Renal pelvis (tissue), 12 donors: ENCODE measurements at places on chromosomes 12 and 14. TPM values are rescaled to one million over a fixed set of nuclear protein-coding genes. Genes with fewer than 3 reads are reported as not detected.

Gene BIN2
- polyA plus RNA-seq: 2.6 TPM

Gene GALNT8
- 2.7 TPM for polyA plus RNA-seq

Gene TRIM9
- 2.5 TPM for polyA plus RNA-seq

Gene CBLN3
- 4.2 TPM for polyA plus RNA-seq

Gene ZNF10
- 17.3 TPM for polyA plus RNA-seq

- DNase-seq: peak; percentile 30
These were observed 170.5 kb downstream of the NDUFA12 start for GRCh38 chr12:94832780-94833681.

DNA sequence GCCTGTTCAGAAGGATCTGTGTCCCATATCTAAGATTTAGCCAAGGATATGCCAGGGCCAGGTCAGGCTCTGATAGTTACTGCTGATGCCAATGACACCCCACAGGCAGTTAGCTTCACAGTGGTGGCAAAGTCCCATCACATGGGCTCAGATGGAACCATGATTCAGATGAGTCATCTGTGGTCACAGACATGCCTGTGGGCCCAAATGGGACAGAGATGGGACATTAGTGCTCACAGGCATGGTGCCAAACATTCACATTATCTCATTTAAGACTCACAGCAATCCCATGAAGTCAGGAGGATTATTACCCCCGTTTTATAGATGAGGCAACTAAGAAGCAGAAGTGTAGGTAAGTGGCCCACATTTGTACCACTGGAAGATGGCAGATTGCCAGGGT, 207.8 kb downstream of the DPF3 start:
- no peak for DNase-seq

GRCh38 chr14:79783041-79783440, 428.3 kb downstream of the DIO2 start:
- DNase-seq: no peak

- DNase-seq: no peak
These were observed 64.1 kb downstream of the RAD51B start for GRCh38 chr14:67883717-67884116.

GRCh38 chr12:19208456-19208855, 78.9 kb downstream of the PLEKHA5 start:
- no peak for DNase-seq

DNA sequence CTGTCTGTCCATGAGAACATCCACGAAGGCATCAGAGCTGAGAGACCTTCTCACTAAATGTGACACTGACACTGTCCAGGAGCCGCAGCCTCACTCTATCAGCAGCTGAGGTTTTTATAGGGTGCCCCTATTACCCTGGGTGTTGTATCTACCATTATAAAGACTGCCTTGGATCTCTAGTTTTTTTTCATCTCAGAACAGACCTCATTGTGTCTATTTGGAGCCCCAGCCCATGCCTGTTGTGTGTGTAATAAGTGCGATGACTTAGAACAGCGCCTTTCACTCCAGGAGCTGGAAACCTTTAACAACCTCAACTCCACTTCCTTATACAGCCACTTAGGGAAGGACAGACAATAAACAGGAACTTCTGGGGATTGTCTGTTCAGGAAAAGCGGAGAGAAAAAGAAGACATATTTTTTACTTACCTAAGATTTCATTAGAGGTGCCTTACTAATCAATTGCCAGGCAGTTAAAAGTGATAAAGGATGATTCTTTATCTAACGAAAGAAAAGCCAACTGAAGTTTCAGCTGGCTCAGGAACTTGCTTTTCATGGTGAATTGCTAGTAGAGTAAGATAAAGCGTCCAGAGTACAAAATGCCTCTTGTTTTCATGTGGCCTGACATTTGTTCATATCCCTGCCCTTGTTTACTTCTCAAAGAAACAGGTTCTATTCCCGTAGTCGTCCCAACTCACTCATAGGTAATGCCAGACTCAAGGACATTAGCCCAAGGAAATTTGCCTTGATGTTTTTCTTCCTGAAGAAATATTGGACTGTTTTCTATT, 420.6 kb downstream of the RAD51B start:
- DNase-seq: no peak

- peak; percentile 65 for DNase-seq
These were observed 64.1 kb downstream of the KIF26A start for GRCh38 chr14:104202259-104203070.

DNA sequence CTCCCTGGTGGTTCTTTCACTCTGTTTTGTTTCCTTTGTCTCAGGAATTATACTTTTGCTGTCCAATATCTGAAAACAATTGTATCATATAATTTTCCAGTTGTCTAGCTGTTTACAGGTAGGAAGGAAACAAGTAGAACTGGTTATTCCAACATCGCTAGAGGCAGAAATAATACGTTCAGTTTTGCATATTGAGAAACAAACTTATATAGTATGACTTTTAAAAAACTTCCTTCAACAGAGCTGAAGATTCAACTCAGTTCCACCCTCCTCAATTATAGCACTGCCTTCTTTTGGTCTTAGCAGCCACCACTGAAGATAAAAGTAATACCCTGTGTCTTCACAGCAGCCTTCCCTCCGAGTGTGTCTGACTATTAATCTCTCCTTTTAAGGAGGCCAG, 214.3 kb downstream of the EFCAB11 start:
- no peak for DNase-seq

DNA sequence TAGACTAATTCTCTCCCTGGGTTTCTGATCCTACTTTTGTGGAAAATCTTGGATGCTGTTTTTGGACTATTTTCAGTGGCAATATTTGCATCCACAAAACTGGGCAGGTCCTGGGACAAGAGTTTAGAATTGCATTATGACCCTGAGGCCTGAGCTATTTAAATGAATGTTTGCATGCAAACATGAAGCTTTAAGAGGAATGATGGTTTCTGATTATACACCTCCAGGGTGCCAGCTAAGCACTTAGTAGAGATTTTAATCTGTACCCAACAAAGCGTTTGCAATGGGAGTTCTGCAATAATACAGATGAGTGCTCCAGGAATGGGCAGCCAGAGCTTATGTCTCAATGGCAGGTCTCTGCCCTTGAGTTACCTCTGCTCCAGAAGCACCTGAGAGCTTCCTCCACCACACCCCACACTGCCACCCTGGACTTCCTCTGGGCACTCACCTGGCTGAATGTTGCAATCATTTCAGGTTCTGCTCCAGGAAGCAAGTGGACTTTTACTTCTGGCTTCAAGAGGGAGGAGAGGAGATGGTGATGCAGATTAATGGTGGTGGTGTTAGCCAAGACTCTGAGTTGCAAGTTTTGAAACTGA, 6.0 kb upstream of the SPTLC2 start:
- no peak for DNase-seq

GRCh38 chr12:69685810-69686209, 13.3 kb downstream of the BEST3 start:
- no peak for DNase-seq

- DNase-seq: no peak
These were observed 822.8 kb downstream of the GALC start for GRCh38 chr14:87170179-87170578.

DNA sequence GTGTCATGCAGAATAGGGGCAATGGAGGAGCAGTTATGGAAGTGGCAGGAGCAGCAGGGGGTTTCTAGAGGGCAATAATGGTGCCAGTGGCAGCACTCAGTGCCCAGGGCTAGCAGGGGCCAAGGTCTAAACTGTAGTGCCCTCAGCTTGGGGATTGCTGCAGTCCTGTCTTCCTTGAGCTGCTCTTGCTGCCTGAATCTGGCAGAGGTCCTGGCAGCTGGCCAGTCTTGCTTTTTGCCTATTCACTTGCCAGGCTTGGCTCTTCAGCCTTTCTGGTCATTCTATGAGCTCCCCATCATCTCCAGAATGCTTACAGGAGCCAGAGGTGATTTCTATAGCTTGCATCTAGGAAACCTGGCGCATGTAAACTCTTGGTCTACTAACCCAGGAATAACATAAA, 72.0 kb downstream of the SUDS3 start:
- DNase-seq: no peak

- no peak for DNase-seq
These were observed 151.0 kb downstream of the BCAT1 start for GRCh38 chr12:24797901-24798300.
